ENCODE measurements at places on chromosomes 7 and 10.

DNA sequence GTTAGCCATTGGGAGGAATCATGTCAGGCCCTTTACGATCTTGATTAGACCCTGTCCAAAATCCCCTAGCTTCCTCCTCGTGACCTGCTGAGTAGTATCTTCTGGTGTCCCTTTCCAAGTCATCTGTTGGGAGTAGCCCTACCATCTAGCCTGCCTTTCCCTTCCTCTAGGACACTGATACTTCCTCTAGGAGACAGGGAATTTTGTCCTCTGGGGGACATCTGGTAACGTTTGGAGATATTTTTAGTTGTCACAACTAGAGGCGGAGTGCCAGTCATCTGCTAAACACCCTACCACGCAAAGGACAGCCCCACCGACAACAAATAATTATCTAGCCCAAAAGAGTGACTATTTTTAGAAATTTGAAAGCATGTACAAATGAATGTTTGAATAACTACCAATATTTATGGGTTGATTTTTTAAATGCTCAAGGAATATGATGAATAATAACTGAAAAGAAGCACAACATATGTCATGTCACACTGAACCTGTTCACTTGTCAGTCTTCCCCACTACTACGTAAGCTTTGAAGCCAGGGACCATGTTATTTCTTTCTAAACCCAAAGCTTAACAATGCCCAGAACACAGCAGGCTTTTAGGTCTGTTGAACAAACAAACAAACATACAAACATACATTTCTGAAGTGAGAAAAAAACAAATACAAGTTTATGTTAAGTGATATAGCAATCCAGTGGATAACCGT lies 105.9 kb downstream of the ARHGAP12 start:
- no peak for DNase-seq

DNA sequence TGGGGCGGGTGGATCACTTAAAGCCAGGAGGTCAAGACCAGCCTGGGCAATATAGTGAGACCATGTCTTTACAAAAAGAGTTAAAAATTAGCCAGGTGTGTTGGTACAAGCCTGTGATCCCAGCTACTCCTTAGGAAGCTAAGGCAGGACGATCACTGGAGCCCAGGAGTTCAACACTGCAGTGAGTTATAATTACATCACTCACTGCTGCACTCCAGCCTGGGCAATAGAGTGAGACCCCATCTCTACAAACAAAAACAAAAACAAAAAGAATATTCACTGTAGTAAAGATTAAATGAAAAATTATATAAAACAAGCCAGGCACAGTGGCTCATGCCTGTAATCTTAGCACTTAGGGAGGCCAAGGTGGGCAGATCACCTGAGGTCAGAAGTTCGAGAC lies 1047.6 kb upstream of the AUTS2 start:
- no peak for DNase-seq

GRCh38 chr10:118628397-118628796 lies 32.9 kb upstream of the PRLHR start:
- no peak for DNase-seq

DNA sequence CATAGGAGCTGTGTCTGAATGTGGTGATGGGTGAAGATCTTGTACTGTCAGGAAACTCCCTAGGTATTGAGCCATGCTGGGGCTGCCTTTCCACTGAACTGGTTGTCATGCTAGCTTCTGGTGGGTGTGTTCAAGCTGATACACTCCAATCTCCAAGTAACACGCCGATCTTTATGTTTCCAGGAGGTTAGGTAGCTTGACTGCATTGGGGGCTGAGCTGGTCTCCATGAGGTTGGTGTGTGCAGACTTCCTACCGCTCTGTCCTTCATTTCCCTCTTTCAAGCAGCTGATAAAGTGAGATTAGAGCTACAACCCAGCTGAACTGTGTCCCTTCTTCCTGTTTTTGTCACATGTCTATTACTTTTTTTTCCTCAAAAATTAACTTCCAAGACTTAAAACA lies 265.5 kb downstream of the ANKRD30A start:
- no peak for DNase-seq

DNA sequence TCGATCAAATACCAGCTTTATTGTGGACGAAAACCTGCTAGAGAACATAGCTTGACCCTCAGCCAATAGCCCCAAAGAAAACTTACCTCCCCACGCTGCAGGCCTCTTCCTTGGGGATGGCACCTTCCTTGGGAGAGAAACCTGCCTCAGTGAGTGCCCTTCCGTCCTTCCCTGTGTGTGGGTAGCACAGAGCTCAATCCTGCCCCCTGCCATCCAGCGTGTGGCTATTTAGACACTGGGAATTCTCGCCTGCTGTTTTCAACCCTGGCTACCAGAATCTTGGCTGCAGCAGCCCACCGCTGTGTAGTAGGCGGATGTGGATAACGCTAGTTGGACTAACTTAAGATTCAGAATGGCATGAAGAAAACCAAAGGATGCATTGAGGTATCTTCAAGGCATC lies 238.2 kb downstream of the TEX36 start:
- DNase-seq, result no peak

DNA sequence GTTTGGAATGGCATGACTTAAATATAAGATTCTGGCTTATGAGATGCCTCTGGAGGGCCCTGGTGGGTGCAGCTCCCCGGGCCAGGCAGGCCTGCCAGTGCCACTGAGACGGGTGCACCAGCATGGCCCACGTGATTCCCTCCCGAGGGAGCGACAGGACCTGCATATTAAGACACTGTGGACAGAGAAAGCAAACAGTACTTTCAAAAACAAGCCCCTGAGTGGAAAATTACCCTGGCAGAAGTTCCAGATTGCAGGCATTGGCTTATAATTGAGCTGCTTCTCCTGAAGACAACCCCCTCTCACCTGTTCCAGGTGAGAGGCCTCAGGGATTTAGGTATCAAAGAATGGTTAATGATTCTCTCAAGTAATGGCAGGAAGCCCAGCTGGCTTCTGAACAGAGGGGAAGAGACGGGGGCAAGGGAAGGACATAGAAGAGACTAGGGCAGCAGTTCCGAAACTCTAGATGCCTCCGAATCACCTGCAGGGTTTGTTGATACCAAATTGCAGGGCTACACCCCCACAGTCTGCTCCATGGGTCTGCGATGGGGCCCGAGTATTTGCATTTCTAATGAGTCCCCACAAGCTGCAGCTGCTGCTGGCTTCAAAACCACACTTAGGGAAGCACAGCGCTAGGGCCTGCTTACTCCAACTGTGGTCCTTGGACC lies 66.0 kb upstream of the DOCK1 start:
- no peak for DNase-seq

GRCh38 chr10:34408381-34408780 lies 406.7 kb downstream of the PARD3 start:
- no peak for DNase-seq

GRCh38 chr7:935874-936385 lies 18.6 kb downstream of the ADAP1 start:
- DNase-seq, result no peak

- peak; percentile 53 for DNase-seq
These were observed 76.2 kb upstream of the TMEM168 start for GRCh38 chr7:112866424-112866823.

DNA sequence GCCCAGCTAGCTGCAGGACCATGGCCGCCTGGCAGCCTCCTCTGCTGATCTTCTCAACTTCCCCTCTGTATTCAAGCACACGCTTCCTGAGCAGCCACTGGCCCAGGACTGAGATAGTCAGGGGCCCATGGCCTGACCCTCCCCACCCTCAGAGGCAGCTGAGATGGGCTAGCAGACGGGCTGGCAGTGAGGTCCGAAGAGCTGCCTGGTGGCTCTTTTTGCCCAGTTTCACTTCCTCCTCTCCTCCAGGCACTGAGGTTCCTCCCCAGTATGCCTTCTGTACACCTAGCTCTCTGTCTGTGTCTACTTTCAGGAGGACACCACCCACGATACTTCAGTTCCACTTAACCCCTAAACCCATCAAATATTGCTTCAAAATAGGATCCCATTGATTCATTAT lies 395.6 kb downstream of the TNS3 start:
- DNase-seq, result peak; percentile 17

- DNase-seq, result no peak
These were observed 339.1 kb downstream of the ATRNL1 start for GRCh38 chr10:115432188-115432819.

- DNase-seq, result no peak
These were observed 143.1 kb downstream of the BMPER start for GRCh38 chr7:34048445-34048844.

GRCh38 chr7:127813991-127814541 lies 162.1 kb downstream of the SND1 start:
- no peak for DNase-seq

GRCh38 chr10:6020826-6021225 lies 41.3 kb downstream of the IL2RA start:
- no peak for DNase-seq

DNA sequence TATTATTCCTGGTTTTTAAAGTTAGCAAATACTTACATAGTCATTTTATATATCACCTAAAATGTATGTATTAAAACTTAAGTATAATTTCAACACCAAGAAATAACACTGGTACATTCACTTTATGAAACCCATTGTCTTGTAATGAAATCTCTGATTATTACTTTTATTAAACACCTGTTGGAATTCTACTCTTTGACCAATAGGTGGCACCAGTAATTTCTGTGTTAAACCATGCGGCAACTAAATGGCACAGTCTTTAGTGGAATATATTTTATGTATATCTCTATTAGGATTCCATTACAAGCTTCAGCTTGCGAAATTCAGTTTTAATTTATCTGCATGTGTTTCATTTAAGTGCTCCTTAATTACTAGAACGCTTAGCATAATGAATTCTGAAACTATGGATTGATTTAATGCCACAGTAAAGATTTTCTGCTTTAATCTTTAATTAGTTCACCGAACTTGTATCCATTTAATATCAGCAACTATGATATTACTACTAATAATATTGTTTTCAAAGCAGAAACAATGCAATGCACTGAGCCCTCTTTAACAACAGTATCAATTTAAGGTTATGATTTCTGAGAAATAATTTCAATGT lies 181.3 kb downstream of the MAGI2 start:
- DNase-seq, result no peak

- DNase-seq, result no peak
These were observed 298.1 kb downstream of the GFRA1 start for GRCh38 chr10:115974816-115975430.

- no peak for DNase-seq
These were observed 82.2 kb upstream of the SEMA3E start for GRCh38 chr7:83731154-83731553.

- DNase-seq, result no peak
These were observed 33.0 kb upstream of the PLXNA4 start for GRCh38 chr7:132609222-132609621.

GRCh38 chr7:153247926-153248325 lies 488.4 kb downstream of the ACTR3B start:
- no peak for DNase-seq

- DNase-seq, result no peak
These were observed 45.4 kb downstream of the MRPS24 start for GRCh38 chr7:43823941-43824340.

All from GM06990 (cell line).